ENCODE measurements at places on chromosomes 16 and 17. TPM values are rescaled to one million over a fixed set of nuclear protein-coding genes. Genes with fewer than 3 reads are reported as not detected.

Gene CDH5
- polyA plus RNA-seq = 153 TPM

DNA sequence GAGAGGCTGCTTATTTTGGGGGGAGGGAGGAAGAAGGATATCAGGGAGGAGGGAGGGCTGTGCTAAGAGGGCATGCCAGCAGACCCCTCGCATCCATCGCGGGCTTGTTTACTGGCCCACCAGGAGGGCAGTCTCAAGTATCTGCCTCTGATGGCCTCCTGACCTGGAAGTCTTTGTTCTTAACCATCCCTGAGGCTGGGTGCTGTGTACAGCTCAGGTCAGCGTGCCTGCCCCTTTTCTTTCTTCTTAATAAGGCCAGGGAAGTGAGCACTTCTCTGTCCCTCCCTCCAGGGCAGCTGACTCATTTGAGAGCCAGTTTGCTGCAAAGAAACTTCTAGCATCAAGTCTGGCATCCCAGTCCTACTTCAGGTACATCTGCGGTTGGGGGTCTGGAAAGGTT is 157.0 kb downstream of the CCDC182 start:
- no peak for DNase-seq

DNA sequence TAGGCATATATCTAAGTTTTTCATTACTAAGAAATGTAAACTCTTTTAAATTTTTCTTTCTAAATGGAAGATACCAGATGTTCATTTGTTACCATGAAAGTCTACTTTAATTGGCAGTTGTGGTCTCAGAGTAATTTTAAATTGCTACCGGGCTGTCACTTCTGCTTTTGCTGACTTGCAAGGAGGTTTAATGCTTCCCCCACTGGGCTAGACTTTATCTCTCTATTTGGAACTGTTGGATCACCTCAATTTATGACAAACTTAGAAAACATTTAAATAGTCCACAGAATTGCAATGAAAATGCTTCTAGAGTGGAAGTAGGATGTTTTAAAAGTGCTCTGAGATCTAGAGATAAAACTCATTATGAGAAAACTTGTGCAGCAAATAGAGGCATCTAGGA is 479.8 kb upstream of the GOT2 start:
- DNase-seq = no peak

DNA sequence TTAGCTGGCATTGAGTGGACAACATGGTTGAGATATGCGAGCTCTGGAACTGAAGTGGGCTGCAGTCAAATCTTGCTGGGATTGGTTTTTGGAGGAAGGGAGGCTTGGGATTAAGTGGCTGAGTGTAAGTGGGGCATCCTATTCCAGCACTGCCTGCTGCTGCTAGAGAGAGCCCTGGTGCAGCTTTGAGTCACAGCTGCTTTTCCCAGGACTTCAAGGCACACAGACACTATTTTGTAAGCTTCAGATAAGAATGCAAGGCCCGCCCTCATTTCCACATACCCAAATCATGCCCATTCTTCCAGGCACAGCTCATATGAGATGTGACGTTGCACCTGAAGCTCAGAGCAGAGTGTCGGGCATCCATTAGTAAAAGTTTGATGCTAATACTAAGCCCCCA is 10.2 kb upstream of the MAF start:
- no peak for DNase-seq

Gene RAB26
- 1.7 TPM for polyA plus RNA-seq

Gene GPR139
- polyA plus RNA-seq = not detected

Gene SEZ6L2
- polyA plus RNA-seq = 5.6 TPM

Measured in left lung (tissue), 14 donors.